COR-L47 (cell line): ENCODE measurements at places on chromosomes 2 and 18.

DNA sequence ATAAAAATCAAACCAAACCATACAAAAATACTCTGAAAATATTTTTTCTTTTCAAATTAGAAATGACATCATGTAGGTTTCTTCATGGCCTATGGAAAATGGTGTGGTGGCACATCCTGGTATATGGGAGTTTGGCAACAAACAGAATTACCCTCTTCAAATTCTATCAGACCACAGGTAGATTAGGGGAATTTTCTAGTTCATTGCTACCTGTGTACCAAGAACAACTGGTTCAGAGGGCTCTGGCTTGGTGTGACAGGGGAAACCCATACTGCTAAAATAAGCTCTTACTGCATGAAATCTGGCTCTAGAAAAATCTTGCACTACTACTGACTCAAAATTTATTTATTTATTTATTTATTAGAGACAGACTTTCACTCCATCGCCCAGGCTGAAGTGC is 63.4 kb upstream of the PELI1 start:
- no peak for DNase-seq

- DNase-seq: no peak
These were observed 69.9 kb upstream of the FAM136A start for GRCh38 chr2:70371753-70372152.

GRCh38 chr18:5582076-5582475 is 38.3 kb upstream of the EPB41L3 start:
- no peak for DNase-seq

DNA sequence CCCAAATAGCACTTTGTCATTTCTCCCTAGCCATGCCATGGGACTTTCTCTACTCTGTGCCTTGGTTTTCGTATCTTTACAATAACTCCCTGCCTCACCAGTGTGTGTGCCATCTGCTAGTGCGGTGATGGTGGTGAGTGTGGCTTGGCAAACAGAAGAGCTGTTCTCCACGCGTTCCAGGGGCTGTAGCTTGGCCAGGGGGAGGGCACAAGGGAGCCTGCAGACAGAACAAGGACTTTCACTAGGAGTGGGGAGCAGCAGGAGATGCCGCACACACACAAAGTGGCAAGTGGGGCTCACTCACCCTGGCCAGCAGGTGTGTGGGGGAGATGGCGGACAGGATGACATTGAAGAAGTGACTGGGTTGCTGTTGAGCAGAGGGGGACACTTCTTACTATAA is 196.9 kb downstream of the HAUS1 start:
- no peak for DNase-seq

DNA sequence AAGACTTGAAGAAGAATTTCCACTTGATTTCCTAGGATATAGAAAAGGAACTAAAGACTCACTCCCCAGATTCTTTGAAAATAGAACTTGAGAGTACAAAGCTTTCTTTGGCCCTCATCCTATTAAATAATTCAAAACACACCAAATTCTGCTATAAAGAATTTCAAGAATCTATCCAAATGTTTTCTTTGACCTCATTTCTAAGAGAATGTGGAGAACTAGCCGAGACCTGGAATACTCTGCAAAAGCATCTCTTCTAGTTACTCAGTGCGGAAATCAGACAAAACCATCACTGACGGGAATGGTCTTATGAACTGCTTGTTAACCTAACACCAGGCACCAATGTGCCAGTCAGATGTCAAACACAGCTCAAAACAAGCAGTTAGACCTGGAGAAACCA is 44.2 kb upstream of the ARL5A start:
- no peak for DNase-seq

- DNase-seq: no peak
These were observed 42.3 kb downstream of the SLC4A1AP start for GRCh38 chr2:27705851-27706622.

GRCh38 chr2:231364961-231365810 is 30.3 kb upstream of the B3GNT7 start:
- no peak for DNase-seq

DNA sequence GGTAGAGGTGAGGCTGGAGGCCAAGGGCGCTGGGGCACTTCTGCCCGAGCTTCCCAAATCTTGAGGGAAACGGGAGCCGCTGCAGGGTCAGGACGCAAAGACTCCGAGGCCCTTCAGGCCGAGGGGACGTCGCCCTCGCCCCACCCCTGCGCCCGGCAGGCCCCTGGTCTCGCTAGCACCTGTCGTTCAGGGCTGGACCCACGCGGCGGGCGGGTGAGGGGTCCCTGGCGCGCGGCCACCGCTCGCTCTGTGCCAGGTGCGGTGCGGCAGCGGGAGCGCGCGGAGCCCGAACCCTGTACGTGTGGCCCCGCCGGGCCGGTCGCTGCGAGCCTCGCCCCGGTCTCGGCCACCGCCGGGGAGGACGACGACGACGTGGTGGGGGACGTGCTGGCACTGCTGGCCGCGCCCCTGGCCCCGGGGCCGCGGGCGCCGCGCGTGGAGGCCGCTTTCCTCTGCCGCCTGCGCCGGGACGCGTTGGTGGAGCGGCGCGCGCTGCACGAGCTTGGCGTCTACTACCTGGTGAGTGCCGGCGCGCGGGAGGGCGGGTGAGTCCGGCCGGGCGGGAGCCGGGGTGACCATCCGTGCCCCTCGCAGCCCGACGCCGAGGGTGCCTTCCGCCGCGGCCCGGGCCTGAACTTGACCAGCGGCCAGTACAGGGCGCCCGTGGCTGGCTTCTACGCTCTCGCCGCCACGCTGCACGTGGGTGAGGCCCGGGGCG is 4.9 kb downstream of the ERFE start:
- DNase-seq: no peak

DNA sequence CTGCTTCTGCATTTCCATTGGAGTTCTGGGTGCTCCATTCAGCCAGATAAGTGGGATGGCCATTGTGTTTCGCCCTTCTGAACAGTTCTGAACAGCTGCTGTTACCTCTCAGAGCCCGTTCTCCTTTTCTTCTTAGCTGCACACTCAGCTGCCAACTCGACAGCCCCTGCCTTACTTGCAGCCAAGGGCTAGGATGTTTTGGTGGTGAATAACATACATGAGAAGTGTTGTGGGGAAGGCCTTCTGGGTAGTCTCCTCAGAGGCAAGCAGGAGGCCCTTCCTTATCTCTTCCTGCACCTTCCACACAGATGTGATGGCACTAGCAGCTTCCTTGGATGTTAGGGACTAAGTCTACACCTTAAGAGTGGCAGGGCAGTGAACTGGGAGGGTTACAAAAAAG is 138.4 kb upstream of the NOSTRIN start:
- DNase-seq: no peak

DNA sequence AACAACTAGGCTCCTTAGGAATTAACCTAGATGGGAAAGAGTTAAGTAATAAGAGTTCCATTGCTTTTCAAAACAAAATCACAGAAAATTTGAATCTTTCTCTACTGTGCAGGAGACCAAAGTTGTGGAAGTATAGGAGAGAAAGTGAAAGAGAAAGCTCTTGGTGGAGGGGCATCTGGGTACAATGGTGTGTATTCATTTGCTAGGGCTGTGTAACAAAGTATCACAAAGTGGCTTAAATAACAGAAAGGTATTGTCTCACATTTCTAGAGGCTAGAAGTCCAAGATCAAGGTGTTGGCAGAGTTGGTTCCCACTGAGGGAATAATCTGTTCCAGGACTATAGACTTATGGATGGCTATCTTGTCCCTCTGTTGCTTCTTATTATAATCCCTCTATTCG is 50.5 kb upstream of the GORASP2 start:
- DNase-seq: no peak
